T47D (cell line): ENCODE measurements at places on chromosomes 7 and 10.

GRCh38 chr10:5254488-5254887 is 57.9 kb downstream of the AKR1C4 start:
- no peak for DNase-seq

DNA sequence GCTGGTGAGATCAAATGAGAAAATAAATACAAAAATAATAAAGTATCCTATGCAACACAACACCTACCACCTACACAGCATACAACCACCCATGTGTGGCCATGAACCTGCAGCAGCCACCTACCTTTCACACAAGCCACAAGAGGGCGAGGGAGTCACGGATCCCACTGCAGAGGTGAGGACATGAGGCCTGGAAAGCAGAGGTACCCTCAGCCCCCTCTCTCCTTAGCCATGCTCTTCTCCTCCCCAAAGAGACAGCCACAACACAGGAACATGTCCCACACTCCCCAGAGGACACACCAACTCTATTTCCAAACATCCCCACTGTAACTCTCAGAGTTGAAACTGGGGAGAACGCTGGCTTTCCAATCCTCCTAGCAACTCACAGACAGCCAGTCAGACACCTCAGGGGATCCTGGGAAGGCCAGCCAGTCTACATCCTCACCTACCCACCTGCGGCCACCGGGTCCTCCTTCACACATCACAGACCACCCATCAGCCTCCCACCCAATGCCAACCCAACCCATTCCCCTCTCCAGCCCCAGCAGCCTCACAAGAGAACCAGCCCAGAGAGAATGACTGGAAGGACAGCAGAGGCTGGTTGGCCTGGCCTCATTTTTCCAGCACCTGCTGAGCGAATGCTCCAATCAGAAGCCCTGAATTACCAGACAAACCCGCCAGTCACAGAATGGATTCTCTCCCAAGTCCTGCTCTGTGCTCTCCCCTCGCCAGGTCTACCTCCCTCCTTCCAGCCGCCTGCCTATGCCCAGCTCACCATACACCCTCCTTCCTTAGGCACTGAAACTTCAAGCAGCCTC is 18.4 kb downstream of the DLG5 start:
- no peak for DNase-seq

GRCh38 chr10:22374489-22375126 is 29.3 kb downstream of the SPAG6 start:
- no peak for DNase-seq

DNA sequence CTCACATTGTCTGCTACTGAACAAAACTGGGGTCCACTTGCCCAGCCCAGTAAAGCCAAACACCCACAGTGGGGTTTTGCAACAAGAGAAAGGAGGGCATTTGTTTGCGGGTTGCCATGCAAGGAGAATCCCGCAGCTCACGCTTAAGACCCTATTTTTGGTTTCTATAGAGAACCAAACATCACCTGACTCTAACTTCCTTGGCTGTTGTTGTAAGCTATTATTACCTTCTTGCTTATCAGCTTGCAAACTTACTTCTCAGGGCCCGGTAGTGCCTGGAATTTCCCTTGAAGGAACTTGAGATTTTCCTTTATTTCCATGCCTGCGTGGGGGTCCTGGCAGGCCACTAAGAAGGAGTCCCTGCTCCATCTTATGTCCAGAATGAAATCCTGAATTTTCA is 20.7 kb downstream of the IFIT3 start:
- DNase-seq, result no peak

DNA sequence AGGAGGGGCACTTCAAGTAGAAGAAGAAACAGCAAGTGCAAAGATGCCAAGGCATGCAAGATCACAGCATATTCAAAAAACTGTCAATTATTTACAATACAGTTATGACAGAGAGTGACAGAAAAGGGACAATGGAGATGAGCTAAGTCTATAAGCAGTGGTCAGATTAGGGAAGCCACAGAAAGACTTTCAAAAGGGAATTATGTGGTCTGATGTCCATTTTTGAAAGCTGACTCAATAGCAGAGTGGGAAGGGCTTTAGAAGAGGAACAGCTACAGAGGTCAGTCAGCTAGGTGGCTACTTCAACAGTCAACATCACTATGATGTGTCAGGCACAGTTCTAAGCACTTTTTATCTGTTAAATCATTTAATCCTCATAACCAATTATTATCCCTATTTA is 45.2 kb upstream of the SPOCK2 start:
- DNase-seq, result no peak

- DNase-seq, result no peak
These were observed 157.0 kb downstream of the TPST1 start for GRCh38 chr7:66362136-66362535.
